GDM1 (cell line): ENCODE measurements at places on chromosomes 5 and 9.

DNA sequence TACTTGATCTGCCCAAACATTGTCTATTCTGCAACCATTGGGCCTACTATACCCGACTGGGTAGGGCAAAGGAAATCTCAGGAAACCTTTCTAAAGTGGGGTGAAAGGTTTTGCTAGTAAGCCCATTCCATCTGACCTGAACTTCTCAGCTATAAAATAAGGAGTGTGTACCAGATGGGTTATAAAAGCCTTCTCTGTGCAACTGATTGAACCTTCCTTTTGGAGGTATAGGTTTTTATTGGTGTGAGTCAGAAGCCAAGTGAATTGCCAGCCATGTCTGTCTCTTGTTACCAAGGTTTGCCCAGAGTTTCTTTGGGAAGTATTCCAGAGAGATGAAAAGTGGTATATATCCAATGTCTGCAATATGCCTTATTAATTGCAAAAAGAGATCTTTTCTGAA is 1271.0 kb upstream of the WWC1 start:
- no peak for DNase-seq

DNA sequence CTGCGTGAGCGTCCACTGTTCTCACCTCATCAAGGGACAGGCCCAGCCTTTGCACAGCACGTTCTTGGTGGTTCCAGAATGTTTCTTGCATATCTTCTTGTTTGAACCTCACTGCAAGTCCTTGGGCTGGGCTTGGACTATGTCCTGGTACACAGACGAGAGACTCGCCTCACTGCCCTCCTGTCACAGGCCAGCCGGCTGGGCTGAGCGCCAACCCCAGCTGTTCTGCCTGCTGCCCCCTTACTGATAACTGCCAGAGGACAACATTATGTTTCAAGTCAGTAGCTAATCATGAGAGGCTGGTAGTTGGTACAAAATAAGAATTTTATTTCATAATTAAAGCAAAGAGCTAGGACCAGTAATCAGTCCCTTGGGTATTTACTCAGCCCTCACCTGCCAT is 52.8 kb upstream of the LRRTM2 start:
- DNase-seq: no peak

DNA sequence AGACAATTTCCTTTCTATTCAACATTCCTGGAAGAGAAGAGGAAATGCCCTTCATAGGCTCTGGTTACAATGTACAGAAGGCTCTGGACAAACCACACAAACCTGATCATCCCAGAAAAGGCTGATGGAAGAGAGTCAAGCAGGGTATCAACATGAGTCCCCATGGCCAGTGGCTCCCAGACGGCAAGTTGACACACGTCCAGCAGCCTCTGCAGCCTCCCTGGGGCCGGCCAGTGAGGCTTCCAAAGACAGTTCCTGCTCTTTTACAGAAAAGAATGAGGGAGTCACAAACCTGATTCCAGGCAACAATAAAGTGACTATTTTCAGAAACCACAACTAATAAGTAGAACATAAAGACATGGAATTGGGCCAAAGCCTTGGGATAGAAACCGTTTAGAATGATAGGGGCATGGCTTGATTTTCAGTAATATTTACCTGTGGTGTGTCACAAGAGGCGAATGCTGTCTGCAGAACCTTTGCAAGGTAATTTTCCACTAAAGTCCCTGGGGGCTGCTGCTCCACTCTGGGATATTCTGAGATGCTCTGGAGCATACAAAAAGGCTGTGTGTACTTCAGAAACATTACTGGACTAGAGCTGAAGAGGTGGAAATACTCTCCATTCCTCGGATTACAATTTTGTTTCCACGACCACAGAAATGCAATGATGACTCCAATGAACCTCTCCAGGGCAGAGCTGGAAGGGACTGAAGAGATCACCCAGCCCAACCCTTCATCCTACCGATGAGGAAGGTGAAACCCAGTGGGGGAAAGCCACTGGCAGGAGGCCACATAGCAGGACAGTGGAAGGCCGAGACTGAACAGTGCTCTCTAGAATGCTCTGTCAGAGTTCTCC is 10.4 kb downstream of the MED27 start:
- no peak for DNase-seq

- no peak for DNase-seq
Observed at GRCh38 chr9:92986176-92987119, 39.1 kb downstream of the FGD3 start.

- no peak for DNase-seq
Observed at GRCh38 chr5:7000310-7000709, 287.1 kb downstream of the TENT4A start.

DNA sequence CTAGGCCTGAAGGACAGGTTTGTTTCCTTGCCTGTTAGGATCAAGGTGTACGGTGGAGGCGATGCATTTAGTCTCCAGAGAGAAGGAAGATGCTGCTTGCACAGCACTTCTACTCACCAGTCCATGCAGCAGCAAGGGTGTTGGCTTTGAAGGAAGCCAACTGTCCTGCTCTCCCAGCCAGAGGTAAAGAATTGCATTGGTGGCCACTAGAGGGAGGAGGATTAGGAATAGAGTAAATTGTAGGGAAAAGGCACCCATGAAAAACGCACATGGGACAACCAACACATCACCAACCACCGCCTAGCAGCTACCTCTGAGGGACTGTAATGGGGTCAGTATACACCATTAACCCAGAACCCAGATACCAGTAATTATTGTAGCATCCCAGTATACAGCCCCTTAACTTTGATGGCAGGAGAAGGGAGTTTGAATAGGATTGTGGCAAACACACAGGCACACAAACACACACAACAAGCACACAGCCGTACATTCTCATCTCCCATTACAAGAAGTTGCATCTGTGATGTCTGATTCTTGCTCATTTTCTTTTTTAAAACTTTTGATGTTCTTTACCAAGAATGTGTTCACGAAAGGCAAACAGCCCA is 267.7 kb downstream of the ADAMTS6 start:
- DNase-seq: no peak

- DNase-seq: no peak
Observed at GRCh38 chr9:1759009-1759408, 256.1 kb upstream of the SMARCA2 start.

GRCh38 chr5:94316916-94317838 is 301.2 kb downstream of the KIAA0825 start:
- DNase-seq: no peak

- DNase-seq: no peak
Observed at GRCh38 chr5:138962614-138963370, 87.7 kb upstream of the LRRTM2 start.

- DNase-seq: no peak
Observed at GRCh38 chr9:108211411-108211955, 644.3 kb downstream of the ACTL7B start.

DNA sequence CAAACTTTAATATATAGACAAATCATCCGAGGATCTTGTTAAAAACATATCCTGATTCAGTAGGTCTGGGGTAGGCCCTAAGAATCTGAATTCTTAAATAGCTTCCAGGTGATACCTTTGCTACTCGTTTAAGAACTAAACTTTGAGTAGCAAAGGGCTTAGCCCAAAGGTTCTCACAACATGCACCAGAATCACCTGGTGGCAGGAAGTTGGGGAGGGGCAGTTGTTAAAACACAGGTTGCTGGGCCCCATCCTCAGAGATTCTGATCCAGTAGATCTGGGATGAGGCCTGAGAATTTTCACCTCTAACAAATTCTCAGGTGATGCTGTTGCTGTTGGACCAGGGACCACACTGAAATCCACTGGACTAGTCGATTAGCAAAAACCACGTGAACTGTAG is 20.0 kb upstream of the RGMB start:
- DNase-seq: no peak

GRCh38 chr9:3750321-3750720 is 224.5 kb upstream of the RFX3 start:
- no peak for DNase-seq

DNA sequence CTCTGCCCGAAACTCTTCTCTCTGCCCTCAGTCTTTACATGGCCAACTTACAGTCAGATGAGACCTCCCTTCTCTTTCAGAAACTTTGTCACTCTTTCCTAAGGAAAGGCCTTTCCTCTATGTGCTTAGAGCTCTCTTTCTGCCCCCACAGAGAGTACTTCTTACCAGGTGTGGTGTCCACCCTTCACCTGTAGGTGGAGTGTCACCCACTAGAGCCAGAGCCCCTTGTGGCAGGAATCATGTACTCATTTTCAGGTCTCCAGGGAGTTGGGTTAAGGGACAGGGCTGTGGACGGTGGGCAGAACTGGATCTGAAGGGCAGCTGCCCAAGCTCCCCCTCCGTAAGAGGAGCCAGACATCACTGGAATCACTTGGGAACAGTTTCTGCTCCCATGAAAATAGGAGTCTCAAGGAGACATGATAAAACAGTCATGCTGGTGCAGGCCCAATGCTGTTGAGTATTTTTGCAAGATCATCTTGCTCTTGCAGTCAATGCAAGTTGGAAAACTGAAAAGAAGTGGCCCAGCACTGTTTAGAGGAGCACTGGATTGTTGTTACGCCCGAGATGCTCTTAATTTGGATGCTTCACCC is 436.7 kb downstream of the ZSWIM6 start:
- no peak for DNase-seq

DNA sequence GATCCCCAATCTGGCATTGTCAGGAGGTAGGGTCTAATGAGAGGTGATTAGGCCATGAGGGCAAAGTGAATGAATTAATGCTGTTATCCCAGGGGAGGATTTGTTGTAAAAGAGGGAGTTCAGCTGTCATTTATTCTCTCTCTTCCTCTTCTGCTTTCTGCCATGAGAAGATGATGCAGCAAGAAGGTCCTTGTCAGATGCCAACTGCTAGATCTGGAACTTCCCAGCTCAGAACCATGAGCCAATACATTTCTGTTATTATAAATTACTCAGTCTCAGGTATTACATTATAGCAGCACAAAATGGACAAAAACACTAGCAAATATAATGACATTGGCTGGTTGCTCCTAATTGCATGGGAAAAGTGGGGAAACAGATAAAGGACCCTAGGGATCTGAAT is 15.6 kb upstream of the BICD2 start:
- no peak for DNase-seq

DNA sequence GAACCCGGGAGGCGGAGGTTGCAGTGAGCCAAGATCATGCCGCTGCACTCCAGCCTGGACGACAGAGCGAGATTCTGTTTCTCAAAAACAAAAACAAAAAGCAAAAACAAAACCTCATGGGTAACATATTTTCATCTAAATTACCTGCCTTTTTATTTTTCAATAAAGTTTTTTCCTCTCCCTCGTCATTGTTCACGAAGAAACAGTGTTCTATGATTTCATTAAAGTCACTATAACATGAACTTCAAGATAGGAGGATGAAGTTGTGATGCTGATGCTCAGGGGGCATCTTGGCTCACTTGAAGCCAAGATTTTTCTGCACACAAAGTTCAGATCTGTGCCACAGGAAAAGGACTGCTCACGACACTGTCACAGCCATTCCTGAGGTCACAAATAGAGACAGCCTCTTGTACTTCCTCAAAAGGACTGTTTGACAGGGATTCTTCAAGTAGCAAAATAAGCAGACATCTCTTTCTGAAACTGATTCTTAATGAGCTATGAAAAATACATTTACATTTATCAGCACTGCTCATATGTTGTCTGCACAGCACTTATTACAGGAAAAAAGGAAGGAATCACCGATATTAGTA is 16.1 kb downstream of the NIPSNAP3B start:
- DNase-seq: peak; percentile 36

GRCh38 chr5:63911871-63912270 is 50.4 kb downstream of the HTR1A start:
- no peak for DNase-seq

DNA sequence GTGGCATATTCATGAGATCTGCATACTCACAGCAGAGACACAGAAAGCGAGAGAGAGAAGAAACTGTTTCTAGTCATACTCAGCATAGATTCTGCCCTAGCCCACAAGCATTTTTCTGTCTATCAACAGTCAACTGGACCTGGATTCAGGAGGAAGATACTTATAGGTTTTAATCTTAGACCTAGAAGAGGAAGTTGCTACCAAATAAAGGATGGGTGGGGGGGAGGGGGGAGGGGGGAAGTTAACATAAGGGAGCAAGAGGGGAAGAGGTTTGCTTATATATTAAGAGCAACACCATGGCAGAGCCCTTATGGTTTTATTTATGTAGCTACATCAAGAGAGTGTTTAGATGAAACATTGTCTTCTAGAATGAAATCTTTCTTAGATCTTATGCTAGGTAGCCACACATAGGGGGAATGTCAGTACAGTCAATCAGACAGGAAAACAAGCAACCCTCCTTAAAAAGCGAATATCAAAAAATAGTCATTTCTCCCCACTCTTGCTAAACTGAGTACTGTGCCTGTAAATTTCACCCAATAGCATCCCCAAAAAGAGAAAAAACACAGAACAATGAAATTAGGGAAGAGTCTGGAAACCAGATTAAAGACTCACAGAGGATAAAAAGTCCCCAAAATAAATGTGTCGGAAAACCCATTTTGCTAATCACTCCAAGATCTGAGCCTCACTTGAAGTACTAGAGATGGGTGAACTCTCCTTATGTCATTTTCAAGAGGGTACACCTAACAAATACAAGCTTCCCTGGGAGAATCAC is 192.7 kb upstream of the NR4A3 start:
- DNase-seq: no peak

GRCh38 chr9:14096258-14096922 is 217.6 kb downstream of the NFIB start:
- no peak for DNase-seq

- DNase-seq: no peak
Observed at GRCh38 chr9:10534850-10535249, 78.0 kb downstream of the PTPRD start.

GRCh38 chr5:137200906-137201700 is 298.0 kb downstream of the SPOCK1 start:
- DNase-seq: no peak

DNA sequence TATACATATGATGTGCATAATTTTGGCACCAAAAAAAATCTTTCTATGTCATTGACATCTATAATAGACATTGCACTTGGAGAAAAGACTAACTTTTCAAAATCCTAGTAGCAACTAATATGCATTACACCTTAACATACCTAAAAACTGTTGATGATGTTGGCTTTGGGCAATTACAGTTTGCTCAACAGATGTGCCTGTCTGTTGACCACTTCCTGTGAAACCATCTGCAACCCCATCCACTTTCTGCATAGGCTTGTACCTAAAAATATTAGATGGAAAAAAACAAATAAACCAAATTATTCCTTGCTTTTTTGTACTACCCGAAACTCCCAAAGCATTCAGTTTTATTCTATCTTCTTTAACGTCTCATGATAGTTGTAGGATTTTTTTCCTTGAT is 248.6 kb downstream of the RFX3 start:
- no peak for DNase-seq

- DNase-seq: no peak
Observed at GRCh38 chr9:130882696-130883225, 13.9 kb downstream of the QRFP start.

GRCh38 chr5:5018578-5018970 is 121.6 kb upstream of the ADAMTS16 start:
- DNase-seq: no peak

DNA sequence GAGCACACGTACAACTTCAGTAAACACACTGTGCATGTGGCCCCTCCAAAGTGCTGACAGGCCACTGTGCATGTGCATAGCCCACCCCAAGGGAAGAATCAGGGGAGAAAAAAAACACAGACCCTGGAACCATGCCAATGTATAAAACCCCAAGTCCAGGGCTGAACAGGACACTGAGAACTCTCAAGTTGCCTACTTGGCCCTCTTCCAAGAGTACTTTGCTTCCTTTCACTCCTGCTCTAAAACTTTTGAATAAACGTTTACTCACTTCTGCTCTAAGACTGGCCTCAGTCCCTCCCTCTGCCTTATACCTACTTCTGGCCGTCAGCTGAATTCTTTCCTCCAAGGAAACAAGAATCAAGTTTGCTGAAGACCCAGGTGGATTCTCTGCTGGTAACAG is 77.7 kb upstream of the NFIB start:
- DNase-seq: no peak

- DNase-seq: no peak
Observed at GRCh38 chr5:143262393-143263174, 140.9 kb downstream of the NR3C1 start.
